Osteoblast (primary cell): ENCODE measurements at places on chromosomes 4 and X. TPM values are rescaled to one million over a fixed set of nuclear protein-coding genes. Genes with fewer than 3 reads are reported as not detected.

DNA sequence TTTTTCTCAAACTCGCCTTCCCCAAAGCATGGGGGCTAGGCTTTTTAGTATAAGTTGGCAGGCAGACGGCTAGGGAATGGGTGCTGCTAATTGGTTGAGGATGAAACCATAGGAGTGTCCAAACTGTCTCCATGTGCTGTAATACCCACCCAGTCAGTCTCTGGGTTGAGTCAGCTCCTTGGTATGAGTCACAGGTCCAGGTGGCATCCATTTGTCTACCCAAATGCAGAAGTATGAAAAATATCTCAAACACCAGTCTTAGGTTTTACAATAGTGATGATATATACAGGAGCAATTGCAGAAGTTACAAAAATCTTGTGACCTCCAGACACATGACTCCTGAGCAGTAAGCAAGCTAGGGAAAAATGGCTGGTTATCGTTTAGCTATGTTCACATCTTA, 27.4 kb upstream of the CCSER1 start:
- no peaks in the 10 kb centered on the region for H3K27me3 ChIP-seq
- DNase-seq = no peak
- H3K27ac ChIP-seq = no peak overlapping the region
- H3K4me1 ChIP-seq = no peaks in the 10 kb centered on the region

SPARCL1 gene
- under 0.01 TPM in 1 of 2 replicates, not detected in the other for total RNA-seq

DNA sequence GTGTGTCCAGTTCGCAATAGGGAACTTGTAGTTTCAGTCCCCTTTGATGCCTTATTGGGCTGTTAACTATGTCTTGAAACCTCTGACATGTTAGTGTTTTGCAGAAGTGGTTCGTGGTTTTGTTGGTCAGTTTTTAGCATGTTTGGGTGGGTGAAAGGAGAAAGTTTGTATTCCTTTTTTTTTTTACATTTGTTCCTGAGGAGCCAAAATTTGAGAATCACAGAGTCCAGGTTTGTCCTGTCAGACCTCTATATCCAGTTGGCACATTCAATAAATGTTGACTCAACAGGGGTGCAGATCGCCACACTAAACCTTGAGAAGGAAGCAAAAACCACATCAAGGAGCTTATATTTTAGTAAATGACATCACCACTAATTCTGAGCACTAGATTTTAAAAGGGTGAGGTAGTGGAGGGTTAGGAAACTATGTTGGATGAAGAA, 26.2 kb downstream of the DLG3 start:
- H3K4me3 ChIP-seq = no peak overlapping the region
- no peaks in the 10 kb centered on the region for H3K4me1 ChIP-seq
- no peak overlapping the region for H3K27ac ChIP-seq
- no peaks in the 10 kb centered on the region for H3K36me3 ChIP-seq

- peaks cover 8% of the 10 kb centered on the region for H3K4me1 ChIP-seq
- H3K36me3 ChIP-seq = no peaks in the 10 kb centered on the region
Observed at GRCh38 chrX:24235084-24235710, 78.7 kb downstream of the SUPT20HL2 start.

DNA sequence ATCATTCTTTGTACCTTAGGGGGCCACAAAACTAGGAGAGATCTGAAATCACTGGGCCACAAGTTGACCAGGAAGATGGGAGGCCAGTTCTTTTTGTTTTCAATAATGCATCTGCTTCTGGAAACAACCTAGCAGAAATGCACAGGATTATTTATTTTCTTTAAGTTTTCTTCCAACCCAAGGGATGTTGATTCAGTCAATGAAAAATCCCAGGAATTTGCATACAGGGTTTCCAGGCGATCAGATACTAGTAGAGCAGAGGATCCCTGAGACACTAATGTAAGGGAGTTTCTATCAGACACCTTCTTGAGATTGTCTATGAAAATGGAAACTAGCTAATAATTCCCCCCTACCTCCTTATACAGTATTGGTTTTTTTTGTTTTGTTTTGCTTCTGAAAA, 7.4 kb downstream of the ATOH1 start:
- no peak overlapping the region for H3K4me3 ChIP-seq
- H3K27ac ChIP-seq = no peak overlapping the region
- peaks cover 30% of the 10 kb centered on the region for H3K27me3 ChIP-seq
- DNase-seq = no peak
- no peaks in the 10 kb centered on the region for H3K4me1 ChIP-seq

NWD2 gene
- total RNA-seq = not detected in 2 replicates

- no peak for DNase-seq
- H3K27me3 ChIP-seq = no peaks in the 10 kb centered on the region
- no peaks in the 10 kb centered on the region for H3K36me3 ChIP-seq
- no peaks in the 10 kb centered on the region for H3K4me1 ChIP-seq
- no peak overlapping the region for H3K4me3 ChIP-seq
Observed at GRCh38 chr4:81447566-81448229, 24.0 kb downstream of the RASGEF1B start.

PTTG2 gene
- total RNA-seq = not detected in 2 replicates
